ENCODE measurements at places on chromosomes 6 and 20.

DNA sequence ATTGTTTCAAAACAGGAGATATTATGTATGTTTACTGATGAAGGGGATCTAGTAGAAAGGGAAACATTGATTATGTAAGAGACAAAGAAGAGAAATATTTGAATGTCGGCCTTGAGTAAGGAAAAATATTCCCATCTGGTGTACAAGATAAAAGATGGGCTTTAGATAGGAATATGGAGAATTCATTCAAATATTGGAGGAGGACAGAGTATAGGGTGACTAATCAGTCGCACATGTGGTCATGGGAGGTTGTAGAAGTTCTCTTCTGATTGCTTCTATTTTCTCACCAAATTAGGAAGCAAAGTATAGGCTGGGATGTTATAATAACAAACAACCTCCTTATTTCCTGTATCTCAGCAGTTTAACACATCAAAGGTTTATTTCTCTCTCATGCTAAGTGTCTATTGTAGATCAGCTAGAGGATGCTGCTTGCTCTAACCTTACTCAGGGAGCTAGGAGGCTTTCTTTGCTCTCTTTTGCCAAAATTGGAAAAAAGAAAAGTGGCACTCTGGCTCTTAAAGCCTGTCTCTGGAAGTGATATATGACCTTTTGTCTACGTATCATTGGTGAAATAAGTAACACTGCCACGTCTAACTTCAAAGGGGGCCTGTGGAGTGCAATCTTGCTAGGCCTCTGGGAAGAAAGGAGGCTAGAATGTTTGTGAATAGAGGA, 1.2 kb upstream of the HDDC2 start:
- no peak for DNase-seq

GRCh38 chr6:44800171-44800783, 412.8 kb downstream of the CDC5L start:
- DNase-seq = no peak

DNA sequence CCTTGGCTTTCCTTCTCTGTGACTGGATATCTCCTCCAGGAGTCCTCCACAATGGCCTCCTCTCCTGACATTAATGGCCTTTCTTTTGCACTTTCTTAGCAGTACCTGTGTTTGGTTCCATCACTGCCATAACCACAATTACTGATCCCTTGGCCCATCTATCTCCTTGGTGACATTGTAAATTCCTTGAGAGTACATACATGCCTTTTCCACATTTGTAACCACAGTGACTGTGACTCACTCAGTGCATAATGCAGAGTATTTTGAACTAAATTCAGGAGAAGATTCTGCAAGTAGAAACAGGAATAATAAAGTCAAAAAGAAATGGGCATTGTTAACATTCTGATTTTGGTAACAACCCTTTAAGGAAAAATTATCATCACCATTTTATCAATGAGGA, 197.2 kb upstream of the SOX4 start:
- DNase-seq = no peak

- no peak for DNase-seq
Observed at GRCh38 chr6:167044696-167045095, 45.5 kb downstream of the CEP43 start.

DNA sequence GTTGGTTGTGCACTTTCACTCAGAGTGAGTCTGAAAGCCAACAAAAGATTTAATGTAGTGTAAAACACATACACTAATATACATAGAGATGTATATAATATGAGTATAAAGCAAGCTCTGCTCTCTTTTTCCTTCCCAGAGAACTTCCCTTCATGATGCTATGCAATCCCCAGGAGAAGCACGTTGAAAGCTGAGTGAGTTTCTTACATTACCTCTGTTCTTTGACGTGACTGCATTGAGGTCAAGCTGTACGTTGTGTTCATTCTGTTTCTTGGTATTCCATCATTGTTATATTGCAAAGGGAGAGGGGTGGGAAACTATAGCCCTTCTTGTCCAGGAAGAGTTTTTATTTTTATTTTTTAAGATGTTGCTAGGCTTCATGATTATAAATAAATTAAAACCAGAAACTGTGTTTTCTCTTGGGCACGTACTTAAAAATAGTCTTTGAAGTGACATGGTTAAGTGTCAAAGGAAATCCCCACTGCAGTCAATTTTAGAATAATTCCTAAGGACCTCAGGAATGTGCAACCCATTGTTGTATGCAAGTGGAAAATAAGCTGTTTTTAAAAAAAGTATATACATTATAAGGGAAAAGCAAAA, 651.0 kb downstream of the CD109 start:
- no peak for DNase-seq

DNA sequence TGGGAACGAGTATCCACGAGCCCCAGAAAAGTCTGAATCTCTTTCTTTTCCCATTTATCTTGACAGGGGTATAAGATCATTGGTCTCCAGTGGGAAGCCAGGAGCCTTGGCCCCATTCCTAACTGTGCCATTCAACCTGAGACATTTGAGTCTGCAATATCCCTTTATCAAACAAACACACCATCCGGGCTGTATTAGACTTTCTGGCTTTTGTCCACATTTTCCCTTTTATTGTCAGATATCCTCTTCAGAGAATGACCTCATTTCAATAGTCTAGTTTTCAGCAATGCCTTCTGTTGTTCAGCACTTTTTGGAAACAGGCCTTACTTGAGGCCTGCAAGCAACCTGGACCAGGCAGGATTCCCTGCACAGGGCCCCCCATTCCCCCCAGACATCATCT, 15.7 kb downstream of the BPIFA1 start:
- no peak for DNase-seq

DNA sequence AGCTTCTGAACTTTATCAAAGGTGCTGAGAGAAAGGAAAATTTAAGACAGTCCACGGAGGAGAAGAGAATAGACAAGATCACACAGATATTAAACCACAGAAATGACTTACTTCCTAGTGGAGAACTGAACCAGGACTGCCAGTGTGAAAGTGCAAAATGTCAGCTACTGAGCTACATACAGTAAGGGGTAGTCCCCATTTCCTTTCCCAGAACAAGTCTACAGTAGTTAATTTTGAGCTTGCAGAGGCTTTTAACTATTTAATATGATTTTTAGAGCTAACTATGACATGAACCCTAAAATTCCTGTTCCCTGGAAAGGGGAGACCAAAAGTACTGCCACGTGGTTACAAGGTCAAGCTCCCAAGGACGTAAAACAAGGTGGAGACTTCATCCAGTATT, 45.1 kb downstream of the CEP85L start:
- DNase-seq = peak; percentile 22

GRCh38 chr6:77455271-77455670, 8.0 kb downstream of the HTR1B start:
- DNase-seq = no peak

GRCh38 chr20:18588574-18588933, 700 bp downstream of the DTD1 start:
- peak; percentile 45 for DNase-seq

DNA sequence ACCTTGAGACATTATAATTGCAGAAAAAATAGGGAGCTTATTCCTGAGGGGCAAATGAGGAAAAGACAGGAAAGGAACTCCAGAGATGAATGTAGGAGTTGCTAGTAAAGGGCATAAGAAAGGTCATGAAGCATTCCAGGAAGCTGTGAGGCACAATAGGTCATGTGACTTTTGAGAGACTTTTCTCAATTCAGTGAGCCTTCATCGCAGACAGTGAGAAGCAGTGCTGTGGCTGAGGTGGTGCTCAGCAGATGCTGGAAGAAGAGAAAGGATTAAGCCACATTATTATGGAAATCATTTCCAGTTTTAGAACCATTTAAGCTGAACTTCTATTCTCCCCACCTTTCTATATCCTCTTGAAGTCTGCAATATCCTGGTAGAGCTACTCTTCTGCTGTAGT, 4.1 kb downstream of the SPTLC3 start:
- no peak for DNase-seq

DNA sequence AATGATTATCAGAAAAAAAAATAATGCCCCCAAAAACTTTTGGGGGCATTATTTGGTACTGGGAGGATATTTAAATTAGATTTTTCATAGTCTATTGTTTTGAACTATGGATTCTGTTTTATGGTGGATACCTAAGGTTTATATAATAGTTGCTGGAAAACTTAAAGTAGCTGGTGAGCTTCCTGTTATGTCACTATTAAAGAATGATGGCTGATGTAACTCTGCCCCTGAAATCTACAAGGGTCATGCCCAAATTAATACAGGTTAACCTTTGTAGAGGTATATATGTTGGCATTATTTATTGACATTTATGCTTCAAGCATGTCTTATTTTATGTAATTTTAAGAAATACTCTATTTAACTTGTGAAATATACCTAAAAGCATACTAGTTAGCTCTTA, 25.3 kb upstream of the ERVFRD-1 start:
- no peak for DNase-seq

- DNase-seq = no peak
Observed at GRCh38 chr6:144148886-144149285, 1.4 kb upstream of the STX11 start.

- DNase-seq = peak; percentile 50
Observed at GRCh38 chr6:106609699-106610098, 19.6 kb downstream of the RTN4IP1 start.

DNA sequence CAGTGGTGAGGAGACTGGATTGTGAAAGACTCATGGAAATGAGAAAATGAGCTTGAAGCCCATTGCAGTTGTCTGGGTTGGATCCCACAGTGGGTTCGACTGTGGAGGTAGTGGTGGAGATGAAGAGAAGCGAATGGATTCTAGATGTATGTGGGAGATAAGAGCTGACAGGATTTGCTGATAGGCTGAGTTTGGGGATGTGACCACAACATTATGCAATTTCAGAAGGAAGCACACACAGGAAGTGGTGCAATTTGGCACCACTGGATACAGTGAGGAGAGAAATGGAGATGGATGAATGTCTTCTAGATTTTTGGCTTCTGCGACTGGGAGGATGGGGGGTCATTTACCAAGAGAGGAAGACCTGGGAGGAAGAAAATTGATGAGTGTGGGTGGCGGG, 64.4 kb upstream of the MAFB start:
- peak; percentile 29 for DNase-seq

DNA sequence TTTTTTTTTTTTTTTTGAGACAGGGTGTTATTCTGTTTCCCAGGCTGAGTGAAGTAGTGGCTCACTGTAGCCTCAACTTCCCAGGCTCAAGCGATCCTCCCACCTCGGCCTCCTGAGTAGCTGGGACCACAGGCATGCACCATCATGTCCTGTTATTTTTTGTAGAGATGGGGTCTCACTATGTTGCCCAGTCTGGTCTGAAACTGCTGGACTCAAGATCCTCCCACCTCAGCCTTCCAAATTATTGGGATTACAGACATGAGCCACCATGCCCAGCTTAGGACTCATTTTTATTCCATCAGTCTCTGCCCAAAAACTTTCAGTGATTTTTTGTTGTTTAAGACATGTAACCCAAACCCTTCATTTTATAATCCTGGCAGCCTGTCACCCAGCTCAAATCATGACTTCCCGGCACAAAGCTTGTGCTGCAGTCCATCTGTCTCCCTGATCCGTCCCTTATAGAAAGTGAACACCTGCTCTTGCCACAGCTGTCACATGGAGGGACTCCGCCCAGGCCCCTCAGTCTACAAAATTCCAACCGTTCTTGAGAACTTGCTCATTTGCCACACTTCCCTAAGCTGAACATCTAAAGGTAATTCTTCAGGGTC, 183.9 kb upstream of the JARID2 start:
- no peak for DNase-seq

- no peak for DNase-seq
Observed at GRCh38 chr6:50902260-50902659, 83.6 kb downstream of the TFAP2B start.

All from Kasumi-1 (cell line).